ENCODE measurements at places on chromosomes 3 and 15. TPM values are rescaled to one million over a fixed set of nuclear protein-coding genes. Genes with fewer than 3 reads are reported as not detected.

DNA sequence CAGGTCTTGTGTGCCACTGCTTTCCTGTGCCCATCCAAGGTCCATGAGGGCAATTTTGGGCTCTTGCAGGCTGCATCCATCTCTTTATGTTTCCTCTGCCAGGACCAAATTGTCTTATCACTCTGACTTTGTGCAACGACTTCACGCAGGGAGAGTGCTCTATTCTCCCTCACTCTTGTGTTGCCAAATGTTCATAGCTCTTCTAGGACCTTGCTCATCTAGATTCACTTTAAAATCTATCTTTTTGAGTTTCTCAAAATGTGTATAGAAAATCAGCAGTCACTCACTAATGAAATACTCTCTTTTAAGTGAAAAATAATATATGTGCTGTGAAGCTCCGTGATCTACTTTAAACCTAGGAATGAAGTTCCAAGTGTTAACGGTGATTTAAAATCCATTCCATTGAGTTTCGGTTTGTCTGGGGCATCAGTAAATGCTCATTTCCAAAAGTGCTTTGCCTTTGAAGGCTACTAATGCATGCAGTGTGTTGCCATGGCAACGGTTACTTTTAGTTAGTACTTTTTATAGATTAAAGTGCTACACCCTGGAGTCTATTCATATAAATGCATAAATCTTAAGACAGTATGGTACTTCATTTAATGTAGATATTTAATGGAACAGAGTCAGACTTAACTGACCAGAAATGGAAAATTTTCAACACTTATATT, 46.6 kb upstream of the GOLGA8J start:
- no peaks in the 10 kb centered on the region for H3K4me1 ChIP-seq
- no peaks in the 10 kb centered on the region for H3K36me3 ChIP-seq
- no peak overlapping the region for H3K27ac ChIP-seq
- no peak overlapping the region for H3K4me3 ChIP-seq
- H3K27me3 ChIP-seq = no peaks in the 10 kb centered on the region

GRCh38 chr3:184954251-184954650, 142.3 kb downstream of the VPS8 start:
- DNase-seq = no peak
- no peak overlapping the region for H3K27ac ChIP-seq
- no peaks in the 10 kb centered on the region for H3K36me3 ChIP-seq

- H3K27me3 ChIP-seq = no peaks in the 10 kb centered on the region
- DNase-seq = no peak
- no peaks in the 10 kb centered on the region for H3K4me1 ChIP-seq
- H3K4me3 ChIP-seq = peak overlapping the region; percentile 83
These were observed 52.4 kb upstream of the BLM start for GRCh38 chr15:90664650-90665287.

DNA sequence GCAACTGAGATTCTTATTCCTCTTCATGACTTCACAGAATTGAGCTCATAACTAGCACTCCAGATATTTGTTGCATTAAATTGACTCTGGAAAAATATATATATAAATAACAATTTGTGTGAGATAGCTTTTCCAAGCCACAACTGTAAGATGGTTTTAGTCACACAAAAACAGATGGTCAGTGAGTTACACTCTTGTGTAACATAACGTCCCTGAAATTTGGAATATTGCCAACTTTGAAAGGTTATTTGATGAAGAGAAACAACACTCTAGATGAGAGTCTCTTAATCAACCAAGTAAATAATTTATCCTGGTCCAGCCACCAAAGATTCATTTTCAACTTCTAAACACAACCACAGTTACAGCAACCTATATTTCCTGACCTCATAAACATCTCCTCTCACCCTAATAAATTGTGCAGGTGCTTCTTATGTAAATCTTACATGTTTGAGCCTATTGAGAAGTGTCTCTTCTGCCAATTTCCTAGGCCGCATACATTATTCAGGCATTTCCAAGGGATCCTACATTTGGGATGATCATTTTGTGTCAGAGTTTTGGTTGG, 84.9 kb upstream of the ACP3 start:
- H3K27ac ChIP-seq = no peak overlapping the region
- H3K27me3 ChIP-seq = no peaks in the 10 kb centered on the region
- H3K4me1 ChIP-seq = no peaks in the 10 kb centered on the region
- no peaks in the 10 kb centered on the region for H3K36me3 ChIP-seq
- DNase-seq = no peak
- H3K4me3 ChIP-seq = no peak overlapping the region

- peak overlapping the region; percentile 52 for H3K27ac ChIP-seq
- no peak for DNase-seq
- no peaks in the 10 kb centered on the region for H3K27me3 ChIP-seq
- no peaks in the 10 kb centered on the region for H3K36me3 ChIP-seq
- H3K4me3 ChIP-seq = no peak overlapping the region
- no peaks in the 10 kb centered on the region for H3K4me1 ChIP-seq
These were observed 6.4 kb downstream of the TEX9 start for GRCh38 chr15:56371495-56372147.

DNA sequence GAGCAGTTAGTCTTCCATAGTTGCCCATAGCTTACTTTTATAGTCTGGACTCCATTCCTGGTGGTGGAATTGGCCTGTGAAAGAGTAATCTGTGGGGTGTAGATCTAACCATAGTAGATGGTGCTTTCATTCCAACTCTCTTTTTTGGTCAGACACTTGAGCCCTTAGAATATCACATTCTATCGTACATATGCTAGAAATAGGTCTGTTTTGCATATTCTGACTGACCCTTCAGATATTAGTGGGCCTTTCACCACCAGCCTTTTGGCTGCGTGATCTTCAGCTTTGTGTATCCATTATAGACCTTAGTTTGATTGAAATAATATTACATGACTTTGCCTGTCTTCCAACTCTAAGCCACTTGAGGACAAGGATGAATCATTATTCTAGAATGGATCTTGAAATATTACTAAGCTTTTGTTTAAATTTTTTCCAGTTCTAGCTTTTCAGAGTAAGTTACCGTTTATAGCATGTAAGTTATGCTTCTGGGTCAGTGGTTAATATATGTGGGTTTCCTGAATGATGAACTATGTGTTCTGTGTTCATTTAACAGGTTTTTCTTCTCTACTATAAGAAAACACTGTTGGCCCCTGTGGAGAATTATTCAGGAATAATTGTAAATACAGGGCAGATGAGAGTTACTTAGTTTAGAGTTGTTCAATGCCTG, 8.7 kb downstream of the RAB7A start:
- H3K27me3 ChIP-seq = no peaks in the 10 kb centered on the region
- no peak overlapping the region for H3K27ac ChIP-seq
- peaks cover 6% of the 10 kb centered on the region for H3K4me1 ChIP-seq
- no peaks in the 10 kb centered on the region for H3K36me3 ChIP-seq
- DNase-seq = no peak

GRCh38 chr3:193897288-193897687, 238.7 kb upstream of the HES1 start:
- H3K27me3 ChIP-seq = no peaks in the 10 kb centered on the region
- DNase-seq = no peak
- H3K4me3 ChIP-seq = no peak overlapping the region
- no peaks in the 10 kb centered on the region for H3K4me1 ChIP-seq

DNA sequence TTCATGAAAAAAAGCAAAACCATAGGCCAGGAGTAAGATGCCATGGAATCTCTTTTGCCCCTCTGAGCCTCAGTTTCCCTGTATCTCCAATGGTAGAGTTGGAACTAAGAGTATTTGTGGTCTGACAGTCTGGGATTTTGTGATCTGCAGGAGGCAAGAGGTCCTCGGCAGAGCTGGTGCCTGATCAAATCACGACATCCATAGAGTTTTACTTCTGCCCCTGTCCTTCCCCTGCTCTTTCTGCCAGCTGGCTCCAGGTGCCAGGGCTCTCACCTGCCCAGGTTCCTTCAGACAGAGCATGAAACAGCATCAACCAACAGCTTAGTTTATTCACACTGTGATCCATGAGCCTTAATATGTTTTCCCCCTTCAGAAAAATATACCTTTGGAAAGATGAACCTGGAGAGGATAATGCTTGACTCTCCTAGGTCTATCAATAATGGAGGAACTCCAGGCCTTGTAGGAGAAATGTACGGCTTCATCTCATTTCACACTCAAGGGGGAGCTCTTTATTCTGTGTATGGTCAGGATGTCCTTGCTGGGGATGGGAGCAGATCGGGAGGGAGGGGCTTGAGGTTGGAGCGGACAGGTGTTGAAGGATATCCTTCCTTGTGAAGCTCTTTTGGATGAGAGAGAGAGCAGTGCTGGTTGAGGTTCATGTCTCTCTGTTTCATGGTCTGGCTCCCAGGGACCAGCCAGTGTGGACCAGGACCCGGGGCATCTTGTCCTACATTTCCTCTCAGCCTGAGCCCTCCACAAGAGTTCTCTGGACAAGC, 309.9 kb downstream of the RPLP1 start:
- H3K4me3 ChIP-seq = no peak overlapping the region
- no peaks in the 10 kb centered on the region for H3K36me3 ChIP-seq
- no peak for DNase-seq
- H3K27ac ChIP-seq = no peak overlapping the region

GRCh38 chr3:99839613-99840012, 22.0 kb downstream of the CMSS1 start:
- H3K4me3 ChIP-seq = no peak overlapping the region
- H3K27me3 ChIP-seq = no peaks in the 10 kb centered on the region
- no peaks in the 10 kb centered on the region for H3K36me3 ChIP-seq
- DNase-seq = no peak

The MYH15 gene
- total RNA-seq = not detected

The ANKRD34C gene
- total RNA-seq = not detected

The GOLGA8M gene
- total RNA-seq = 4.0 TPM

Data from breast epithelium (tissue), 4 donors.